Inflammatory macrophage treated with lipopolysaccharide for 1 hour (primary cell): ENCODE measurements at places on chromosomes 1 and 21.

GRCh38 chr1:184085667-184086066, 34.1 kb downstream of the TSEN15 start:
- no peak for DNase-seq

DNA sequence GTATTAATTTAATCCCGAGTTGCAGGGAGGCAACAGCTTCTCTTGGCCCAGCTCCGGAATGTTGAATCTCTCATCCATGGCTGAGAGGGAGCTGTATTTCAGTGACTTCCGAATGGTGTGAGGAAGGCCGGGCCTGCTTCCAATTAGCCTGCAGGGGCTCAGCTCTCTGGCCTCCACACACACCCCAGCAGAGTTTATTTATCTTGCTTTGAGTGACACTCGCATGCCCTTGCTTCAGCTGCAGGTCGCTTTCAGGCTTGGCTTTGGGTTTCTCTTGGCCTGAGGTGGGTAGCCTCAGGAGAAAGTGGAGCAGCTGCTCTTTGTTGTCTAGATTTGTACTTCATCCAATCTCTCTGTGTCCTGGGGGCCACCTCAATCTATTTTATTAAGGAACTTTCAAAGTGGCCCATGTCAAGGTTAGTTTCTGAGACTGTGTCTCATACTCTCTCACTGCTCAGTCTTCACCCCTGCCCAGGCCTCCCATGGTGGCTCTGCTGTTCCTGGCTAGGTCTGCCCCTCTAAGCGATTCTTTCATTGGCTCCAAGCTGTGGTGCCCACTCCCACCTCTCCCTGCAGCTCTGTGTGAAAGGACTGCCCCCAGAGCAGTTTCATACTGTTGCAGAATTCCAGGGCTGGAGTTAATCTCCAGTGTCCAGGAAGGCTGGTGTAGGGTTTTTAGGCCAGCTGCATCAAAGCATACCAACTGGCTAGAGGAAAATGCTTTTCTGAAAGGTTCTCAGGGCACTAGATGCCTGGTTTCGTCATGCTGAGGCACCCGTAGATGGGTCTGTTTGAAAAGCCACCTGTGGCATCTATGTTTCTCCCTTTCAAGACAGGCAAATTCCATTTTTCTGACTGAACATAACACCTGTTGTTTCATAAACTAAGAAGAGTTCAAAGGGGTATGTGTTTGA, 153.5 kb downstream of the PLXNA2 start:
- no peak for DNase-seq

DNA sequence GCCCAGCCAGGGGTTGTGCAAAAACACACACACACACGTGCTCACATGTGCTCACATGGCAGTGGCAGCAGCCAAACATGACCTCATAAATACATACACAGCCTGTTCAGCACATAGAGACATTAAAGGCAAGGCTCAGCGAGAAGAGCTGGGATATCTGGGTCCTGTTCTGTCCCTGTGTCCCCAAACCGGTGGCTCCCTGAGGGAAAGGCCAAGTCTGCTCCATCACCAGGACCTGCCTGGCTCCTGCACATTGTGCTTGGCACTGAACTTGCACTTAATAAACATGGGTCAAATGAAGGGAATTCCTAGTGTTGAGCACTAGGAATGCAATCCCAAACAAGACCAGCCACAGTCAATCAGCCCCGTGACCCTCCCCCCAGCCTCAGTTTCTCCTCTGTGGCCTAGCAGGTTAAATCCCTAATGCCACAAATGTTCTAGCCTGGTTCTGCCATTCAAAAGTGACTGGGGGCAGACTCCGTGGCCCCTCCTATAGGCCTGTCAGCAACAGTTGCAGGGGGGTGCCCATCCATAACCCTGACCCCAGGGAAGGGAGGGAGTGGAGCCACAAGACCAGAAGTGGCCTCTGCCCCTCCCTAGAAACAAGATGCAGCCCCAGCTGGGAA, 160.9 kb upstream of the VAMP3 start:
- DNase-seq: no peak

GRCh38 chr1:18798533-18798932, 60.9 kb downstream of the TAS1R2 start:
- no peak for DNase-seq

- no peak for DNase-seq
Measured at GRCh38 chr21:36719614-36720013, 20.7 kb downstream of the SIM2 start.

DNA sequence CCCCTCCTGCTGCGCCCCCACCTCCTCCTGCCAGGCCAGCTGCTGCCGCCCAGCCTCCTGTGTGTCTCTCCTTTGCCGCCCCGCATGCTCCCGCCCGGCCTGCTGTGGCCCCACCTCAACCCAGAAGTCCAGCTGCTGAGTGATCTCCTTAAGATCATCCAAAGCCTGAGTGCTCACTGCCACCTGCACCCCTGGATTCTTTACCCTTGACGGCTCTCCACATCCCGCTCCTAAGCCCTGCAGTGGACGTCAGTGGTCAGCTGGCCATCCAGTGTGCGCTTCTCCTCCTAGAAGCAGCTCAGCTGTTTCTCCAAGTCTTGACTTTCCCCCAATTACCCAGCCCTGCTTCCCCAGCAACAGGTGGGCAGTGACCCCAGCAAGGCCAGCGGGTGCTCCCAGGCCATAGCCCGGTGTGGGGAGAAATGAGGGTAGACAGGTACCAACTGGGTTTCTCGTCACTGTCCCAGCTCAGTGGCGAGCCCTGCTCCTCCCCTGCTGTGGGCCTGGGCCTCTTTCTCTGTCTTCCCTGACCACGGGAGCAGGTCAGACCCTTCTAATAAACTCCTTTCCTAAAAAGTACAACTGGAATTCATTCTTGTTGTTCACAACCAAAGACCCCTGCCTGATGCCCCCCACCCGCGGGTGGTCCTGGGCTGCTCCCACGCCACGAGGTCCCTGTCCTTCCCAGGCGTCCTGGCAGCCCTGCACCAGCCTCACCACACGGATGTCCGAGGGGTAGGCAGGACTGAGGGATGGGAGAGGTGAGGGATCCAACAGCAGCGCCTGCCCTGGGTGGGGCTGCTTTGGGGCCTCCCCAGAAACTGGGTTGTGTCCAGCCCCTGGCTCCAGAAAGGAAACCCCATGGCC, 1.4 kb downstream of the KRTAP10-7 start:
- DNase-seq: no peak
